ENCODE measurements at places on chromosomes 11 and 22.
A peak's percentile ranks its signal among the peaks of the same experiment; 100 is the strongest.

GRCh38 chr11:109019342-109019936, 354.6 kb downstream of the DDX10 start:
- no peak for DNase-seq

- DNase-seq, result no peak
Measured at GRCh38 chr11:67376873-67377808, 3.7 kb upstream of the CLCF1 start.

DNA sequence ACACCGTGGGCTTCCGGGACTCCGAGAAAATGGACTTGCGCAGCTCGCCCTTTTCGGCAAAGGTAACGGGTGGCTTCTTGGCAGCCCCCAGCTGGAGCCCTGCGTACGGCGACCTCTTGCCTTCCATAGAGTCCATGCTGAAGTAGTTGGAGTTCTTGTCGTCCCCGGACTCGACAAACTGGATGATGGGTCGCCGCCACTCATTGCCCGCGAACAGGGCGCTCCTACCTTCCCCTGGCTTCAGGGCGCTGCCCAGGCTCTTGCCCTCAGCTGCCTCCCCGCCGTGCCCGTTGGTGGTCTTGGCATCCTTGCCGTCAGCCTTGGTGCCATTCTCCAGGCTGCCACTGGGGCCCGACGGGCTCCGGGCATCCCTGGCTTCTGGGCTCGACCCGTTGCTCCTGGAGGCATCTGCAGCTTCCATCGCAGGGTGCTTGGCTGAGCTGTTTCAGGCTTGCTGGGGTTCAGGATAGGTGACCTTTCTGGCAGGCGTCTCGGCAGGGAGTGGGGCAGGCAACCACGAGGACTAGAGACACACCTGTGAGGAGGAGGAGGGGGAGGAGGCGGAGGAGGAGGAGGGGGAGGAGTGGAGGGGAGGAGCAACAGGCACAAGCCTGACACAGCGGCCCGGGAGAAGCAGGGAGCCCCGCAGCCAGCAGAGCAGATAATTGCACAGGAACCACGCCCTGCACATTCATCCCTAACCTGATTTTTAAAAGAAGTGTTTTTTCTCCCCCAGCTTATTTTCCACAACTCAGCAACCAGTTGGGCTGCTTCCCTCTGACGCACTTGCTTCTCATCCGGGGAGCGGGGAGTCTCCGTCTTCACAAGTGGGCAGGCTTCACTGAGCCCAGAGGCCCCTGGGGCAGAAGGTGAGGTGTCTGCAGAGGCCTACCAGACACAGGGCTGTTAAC, at the start of gene TRIM29:
Gene TRIM29 (minus strand): TSS at position 503 of the 911 bp plus-strand sequence. CDS start 82 bp downstream, at position 421.
- no peak for DNase-seq

DNA sequence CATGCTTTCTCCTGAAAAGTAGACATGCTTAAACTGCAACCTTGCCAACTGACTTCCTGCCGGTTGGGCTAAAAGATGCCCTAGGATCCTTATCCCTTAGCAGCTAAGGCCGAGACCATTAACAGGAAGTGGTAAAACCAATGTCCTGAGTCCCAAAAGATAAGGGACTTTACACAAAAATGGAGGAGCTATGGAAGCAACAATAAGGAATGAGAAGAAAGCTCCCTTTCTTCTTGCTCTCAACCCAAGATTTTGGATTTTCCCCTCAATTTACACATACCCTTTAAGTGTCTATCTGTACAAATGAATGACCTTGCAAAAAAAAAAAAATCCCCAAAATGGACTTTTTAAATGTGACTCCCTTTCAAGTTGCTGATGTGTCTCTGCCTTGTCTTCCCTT, 11.1 kb downstream of the MRPL17 start:
- no peak for DNase-seq

DNA sequence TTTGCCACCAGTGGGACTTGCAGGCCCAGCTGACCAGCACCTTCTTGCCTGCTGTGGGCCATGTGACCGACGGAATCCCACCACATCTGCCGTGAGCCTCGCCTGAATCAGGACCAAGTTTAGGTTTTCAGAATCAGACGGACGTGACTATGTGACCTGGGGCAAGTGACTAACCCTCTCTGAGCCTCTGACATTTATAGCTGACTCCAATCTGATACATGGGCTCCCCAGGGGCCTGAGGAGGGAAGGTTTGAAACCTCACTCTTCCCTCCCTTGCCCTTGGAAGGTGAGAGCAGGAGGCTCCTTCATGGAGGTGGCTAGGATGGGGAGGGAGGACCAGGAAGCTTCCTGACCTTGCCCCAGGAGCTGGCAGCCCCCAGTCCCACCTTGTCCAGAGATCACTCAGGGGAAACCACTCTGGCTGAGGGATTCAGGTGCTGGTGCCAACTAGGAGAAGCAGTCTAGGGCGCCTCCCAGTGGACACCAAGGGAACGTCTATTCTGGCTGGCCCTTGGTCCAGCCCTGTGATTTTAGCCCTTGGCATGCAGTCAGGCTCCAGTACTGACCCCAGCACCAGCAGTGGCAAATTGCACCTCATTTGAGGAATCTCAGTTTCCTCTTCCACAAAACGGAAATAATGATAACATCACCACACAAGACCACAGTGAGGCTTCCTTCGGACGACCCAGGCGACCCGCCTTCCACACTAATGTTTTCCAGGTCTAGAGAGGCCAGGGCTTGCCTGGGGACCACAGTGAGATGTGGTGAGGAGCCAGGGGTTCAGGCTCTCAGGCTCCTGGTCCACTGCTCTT, 47.2 kb upstream of the SYT7 start:
- DNase-seq, result peak; percentile 25

GRCh38 chr11:17399236-17399635, 10.8 kb upstream of the KCNJ11 start:
- DNase-seq, result no peak

GRCh38 chr11:121892131-121892681, 223.8 kb downstream of the BLID start:
- DNase-seq, result peak; percentile 59

DNA sequence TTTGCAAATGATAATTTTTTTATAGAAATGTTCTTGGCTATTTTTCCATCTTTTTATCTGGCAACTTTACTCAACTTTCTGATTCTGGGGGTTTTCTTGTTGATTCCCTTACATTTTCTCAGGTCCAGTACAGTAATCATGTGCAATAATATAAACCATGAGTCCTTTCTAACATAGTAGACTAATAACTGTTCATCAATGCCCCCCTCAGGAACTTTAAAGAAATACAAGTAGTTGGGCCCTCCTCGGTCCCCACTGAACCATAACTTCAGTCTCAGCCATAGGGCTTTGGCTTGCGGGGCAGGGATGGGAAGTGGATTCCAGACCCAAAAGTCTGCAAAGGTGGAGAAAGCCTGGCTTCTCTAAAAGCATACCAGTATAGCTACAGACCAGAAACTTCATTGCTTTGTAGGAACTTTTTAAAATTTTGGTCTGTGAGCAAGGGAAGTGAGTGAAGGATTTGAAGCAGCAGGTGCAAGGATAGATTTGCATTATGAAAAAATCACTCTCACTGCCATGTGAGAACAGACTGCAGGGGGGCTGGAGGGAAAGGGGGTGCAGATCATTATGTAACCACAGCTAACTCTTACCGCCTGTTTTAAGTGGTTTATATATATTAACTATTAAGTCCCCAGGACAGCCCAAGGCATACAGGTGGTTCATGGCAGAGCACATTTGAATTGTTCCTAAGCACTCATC, 10.4 kb upstream of the TUB start:
- DNase-seq, result no peak

DNA sequence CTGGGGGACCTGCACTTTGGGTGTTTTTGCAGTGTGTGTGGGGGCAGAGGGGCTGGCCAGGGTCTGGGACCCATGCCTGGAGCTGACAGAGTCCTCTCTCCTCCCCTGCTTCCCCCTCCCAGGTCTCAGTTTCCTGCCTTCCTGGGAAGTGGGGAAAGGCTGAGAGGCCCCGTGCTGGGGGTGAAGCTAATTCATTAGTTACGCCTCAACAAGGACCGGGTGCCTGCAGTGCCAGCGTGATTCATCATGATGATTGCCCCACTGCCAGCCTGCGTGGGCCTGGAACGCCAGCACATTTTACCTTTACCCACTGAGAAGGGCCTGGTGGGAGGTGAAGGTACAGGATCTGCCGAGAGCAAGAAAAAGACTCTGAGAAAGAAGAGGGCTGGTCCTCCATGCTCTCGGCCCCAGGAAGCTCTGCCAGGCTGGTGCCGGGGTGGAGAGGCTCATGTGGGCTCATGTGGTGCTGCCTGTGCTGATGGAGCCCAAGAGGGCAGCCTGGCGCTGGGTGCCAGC, 2.9 kb upstream of the LRRC10B start:
- DNase-seq, result no peak

- peak; percentile 40 for DNase-seq
Measured at GRCh38 chr11:35163209-35163608, 24.2 kb downstream of the CD44 start.

DNA sequence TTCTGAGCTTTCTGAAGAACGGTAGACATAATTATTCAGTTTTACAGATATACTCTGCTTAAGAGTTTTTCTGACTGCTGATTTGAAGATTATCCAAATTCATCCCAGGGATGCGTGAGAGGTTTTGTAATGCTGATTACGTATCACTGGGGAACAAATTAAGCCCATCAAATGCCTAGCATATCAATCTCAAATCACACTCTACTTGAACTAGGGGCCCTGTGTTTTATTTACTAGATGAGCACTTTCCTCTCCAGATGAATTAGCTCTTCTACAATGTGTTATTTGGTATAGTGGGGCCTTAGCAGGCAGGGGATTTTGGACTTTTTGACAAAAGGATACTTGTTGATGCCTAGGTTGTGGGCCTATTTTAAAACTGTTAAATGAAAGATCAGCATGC, 177.9 kb downstream of the JRKL start:
- no peak for DNase-seq

GRCh38 chr11:68495872-68496271, 35.3 kb downstream of the PPP6R3 start:
- DNase-seq, result no peak

- DNase-seq, result no peak
Measured at GRCh38 chr11:60959431-60959830, 7.5 kb upstream of the SLC15A3 start.

- DNase-seq, result peak; percentile 77
Measured at GRCh38 chr22:44085743-44086270, 61.7 kb downstream of the PARVB start.

DNA sequence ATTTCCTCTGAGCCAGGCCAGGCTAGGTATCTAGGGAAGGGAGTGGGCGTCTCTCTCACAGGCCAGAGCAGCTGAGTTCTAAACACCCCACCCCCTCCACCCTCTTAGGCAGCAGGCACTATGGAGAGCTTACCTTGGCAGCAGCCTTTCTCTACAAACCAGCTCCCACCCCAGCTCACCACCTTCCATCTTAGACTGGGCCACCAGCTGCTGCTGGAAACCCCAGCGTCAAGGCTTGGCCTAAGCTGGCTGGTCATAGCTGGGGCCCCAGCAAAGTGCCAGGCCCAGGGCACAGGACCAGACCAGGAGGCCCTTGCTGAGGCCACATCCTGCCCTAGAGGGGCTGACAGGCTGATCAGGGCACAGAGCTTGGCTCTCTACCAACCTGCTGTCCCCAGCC, 20.2 kb downstream of the SLC22A12 start:
- no peak for DNase-seq

GRCh38 chr22:39454385-39454871, 2.4 kb upstream of the MGAT3 start:
- no peak for DNase-seq

- no peak for DNase-seq
Measured at GRCh38 chr11:68343761-68344256, 31.4 kb downstream of the LRP5 start.

- DNase-seq, result peak; percentile 56
Measured at GRCh38 chr11:34192481-34193401, 87.3 kb downstream of the NAT10 start.

DNA sequence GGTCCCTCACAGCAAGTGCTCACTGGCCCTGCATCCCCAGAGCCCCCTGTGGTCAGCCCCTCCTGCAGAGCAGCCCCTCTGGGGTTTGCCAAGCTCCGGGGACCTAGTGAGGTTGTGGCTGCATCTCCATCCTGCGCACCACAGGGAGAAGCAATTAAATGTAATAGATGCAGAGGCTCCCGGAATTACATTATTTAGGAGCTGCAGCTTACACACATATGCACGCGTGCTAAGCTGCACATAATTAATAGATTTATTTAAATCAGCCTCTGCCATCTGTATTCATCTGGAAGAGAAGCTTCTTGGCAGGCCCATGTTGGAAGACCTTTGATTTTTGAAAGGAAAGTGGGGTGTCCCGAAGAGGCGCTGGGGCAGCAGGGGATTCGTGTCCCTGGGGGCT, 1271.5 kb downstream of the BRD1 start:
- peak; percentile 54 for DNase-seq

Measured in NCI-H524 (cell line).